PC-3 (cell line): ENCODE measurements at places on chromosomes 16 and 17. TPM values are rescaled to one million over a fixed set of nuclear protein-coding genes. Genes with fewer than 3 reads are reported as not detected.

DNA sequence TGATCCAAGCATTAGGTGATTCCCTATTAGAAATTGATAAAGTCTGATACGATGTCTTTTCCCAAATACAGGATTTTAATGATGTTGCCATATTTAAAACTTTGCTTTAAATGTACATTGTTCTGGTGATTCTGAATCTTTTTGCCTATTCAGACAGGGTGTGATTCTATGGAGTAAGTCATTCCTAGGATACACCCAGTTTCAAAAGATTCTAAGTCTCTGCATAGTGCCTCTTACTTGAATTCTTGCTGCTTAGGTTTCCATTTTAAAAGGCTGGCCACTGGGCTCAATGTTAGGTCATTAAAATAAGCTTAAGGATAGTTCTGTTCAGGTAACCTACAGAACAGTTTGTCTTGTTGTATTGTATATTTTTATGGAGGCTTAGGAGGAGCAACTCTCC, 22.0 kb upstream of the ARL2BP start:
- no peak for DNase-seq

- DNase-seq = no peak
These were observed 17.7 kb downstream of the CDIP1 start for GRCh38 chr16:4520913-4521312.

- DNase-seq = no peak
These were observed 146.1 kb downstream of the SDK2 start for GRCh38 chr17:73498176-73498575.

- DNase-seq = peak; percentile 52
These were observed 23.8 kb upstream of the ARHGAP44 start for GRCh38 chr17:12765548-12765947.

DNA sequence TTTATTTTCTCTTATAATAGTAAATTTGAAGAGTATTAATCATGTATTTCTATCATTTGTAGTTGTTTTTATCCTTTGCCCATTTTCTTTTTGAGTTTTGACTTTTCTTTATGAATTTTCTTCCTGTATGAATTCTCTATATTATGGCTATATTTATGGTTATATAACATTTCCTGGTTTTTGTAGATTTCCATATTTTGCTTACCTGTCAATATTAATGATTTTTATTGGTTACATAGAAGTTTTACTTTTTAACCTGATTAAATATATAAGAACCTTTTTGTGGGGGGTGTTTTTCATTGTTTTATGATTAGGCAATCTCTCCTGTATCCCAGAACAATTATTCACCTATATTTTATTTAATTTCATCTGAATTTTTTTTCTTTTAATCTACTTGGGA, 93.2 kb downstream of the AATF start:
- DNase-seq = no peak

GRCh38 chr16:84513666-84514065, 9.2 kb upstream of the MEAK7 start:
- no peak for DNase-seq

DNA sequence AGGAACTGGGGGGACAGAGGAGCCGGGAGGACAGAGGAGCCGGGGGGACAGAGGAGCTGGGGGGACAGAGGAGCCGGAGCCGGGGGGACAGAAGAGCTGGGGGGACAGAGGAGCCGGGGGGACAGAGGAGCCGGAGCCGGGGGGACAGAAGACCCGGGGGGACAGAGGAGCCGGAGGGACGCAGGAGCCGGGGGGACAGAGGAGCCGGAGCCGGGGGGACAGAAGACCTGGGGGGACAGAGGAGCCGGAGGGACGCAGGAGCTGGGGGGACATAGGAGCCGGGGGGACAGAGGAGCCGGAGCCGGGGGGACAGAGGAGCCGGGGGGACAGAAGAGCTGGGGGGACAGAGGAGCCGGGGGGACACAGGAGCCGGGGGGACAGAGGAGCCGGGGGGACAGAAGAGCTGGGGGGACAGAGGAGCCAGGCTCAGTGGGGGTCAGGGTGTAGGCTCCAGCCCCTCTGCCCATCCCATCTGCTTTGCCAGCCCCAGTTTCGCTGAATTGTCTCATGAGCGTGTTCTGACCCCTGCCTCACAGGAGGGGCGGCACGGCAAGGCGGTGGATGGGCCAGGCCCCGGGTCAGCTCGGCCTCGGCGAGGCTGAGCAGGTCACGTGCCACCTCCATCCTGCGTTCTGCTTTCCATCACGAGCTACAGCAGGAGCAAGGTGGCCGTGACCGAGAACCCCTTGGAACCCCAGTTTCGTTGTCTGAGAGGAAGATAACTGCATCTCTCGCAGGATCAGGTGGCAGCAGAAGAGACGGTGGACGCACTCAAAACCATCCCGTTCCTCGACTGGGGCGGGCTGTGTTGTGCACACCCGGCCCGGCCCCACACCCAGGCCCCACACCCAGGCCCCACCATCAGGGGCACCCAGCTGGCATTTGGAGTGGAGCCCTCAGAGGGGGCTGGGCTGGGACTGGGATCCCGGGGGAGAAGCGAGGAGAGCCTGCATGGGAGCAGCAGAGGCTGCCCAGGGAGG, 26.1 kb upstream of the CBFA2T3 start:
- DNase-seq = no peak

- DNase-seq = no peak
These were observed 91.6 kb upstream of the C17orf78 start for GRCh38 chr17:37284191-37284590.

DNA sequence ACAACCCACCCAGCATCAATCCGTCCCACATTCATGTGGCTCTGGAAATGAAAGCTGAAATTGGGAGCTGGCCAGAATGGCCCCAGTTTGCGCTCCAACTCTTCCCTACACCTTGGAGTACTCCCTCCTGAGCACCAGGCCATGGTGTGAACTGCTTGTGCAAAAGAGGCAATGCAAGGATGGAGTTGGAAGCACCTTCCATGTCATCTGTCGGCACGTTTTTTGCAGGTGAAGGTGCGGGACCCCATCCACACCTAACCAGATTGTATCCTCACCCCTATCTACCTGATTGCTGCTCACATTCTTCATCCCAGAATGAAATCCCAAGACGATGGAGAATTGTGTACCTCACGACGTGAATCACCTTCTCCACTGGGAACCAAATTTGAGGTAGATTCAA, 136.6 kb upstream of the WSB1 start:
- no peak for DNase-seq

DNA sequence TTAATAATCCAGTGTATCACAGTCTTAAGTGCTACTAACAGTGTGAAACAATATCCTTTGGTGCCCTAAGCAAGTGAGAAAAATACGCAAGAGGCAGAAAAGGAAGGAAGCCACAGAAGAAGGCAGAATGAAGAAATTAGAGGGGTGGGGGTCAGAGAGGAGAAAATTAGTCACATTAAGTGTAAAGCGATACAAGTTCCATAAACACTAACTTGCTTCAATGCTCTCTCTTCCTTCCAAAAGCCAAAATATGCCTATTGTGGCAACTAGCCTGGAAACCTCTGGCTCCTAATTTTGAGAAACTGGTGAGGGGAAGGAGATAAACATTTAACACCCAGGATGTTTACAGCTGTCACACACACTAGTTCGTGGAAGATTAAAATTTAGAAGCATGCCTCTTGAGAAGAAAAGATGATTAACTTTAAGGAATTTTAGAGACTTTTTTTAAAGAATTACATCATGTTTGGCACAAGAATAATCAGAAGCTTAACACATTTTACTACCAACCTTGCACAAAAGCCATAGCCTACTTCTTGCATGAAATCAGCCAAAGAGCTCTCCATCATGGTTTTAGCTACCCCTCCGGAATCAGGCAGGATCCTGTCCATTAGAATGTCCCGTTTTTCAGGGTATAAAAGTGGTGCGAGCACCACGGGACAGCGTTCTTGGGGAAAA, 44.7 kb downstream of the CNOT1 start:
- no peak for DNase-seq

DNA sequence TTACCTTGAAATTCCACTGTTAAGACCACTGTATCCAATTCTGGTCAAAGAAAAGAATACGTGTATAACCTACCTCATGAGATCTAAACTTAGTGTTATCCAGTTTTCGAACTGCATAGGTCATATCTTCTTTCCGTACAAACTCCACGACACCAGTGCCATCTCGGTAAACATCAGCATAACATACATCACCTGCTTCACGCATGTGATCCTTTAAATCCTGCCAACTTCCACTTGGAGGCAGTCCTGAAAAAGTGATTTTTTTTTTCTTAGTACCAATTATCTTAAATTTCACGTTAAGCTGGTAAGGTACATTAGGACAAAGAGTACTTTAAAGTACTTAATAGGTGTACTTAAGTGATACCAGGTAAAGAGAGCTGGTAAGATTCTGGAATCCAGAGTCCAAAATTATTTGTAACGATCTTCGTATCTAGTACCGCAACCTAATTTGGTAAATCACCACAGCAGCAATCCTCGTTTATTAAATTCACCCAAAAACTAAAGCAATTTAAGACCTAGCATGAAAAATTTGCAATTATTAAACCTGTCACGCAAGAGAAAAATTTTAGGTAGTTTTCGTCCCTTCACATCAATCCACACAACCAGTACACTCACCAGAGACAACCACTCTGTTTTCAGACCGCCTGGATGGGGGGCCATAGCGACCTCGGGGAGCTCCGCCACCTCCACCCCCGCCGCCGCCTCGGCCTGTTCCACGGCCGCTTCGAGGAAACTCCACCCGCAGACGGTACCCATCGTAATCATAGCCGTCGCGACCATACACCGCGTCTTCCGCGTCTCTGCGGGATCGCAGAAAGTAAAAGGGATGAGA, 1.1 kb downstream of the SRSF1 start:
- no peak for DNase-seq

DNA sequence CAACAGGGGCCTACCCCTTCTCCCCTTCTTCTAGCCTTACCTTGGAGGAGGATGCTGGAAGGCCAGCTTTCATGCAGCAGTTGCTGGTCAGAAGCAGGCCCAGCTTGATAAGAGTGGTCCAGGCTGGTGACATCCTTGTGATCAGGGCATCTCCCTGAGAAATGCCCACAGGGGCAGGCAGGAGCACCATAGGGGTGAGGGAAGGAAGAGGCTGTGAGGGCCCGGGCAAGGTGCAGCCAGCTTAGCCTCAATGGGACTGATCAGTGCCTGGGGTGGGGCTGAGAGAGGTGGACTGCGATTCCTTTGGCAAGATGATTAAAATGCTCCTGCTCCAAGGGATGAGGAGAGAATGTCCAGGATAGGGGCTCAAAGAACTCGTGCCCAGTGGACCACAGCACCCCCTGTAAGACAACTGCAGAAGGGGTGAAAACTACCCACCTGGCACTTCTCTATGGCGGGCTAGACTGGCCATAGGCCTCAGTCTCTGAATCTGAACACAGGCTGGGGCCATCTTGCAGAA, 9.5 kb upstream of the GALK1 start:
- DNase-seq = no peak

DNA sequence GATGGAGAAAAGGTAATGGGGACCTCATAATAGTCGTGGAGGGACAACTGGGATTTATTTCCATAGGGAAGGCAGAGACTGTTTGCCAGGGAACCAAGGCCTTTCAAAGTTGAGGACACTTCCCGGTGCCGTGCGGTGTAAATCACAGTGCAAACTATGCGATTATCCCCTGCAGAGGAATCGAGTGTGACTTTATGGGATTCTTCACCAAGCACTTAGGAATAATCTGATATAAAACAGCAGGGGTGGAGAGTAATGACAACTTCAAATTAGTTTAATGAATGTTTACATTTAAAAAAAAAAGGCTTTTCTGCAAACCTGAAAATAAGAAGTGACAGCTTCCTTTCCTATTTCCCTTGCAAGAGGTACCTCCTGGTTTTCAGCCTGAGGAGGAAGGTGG, 538.2 kb downstream of the MAF start:
- no peak for DNase-seq

DNA sequence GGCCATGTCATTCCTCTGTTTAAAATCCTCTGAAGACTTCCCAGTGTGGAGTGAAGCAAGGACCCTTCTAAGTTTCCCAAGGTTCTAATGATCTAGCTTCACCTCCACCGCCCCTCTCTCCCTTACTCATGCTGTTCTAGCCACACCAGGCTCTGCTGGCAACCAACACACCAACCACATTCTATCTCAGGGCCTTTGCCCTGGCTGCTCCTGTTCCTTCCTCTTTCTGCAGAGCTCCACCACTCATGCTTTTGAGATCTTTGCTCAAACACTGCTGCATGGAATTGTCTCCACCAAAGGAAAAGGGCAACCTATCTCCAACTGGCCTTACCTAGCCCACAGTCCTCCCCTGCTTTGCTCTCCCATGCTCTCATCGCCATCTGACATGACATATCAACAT, 128.7 kb downstream of the XYLT1 start:
- no peak for DNase-seq

GRCh38 chr16:23523876-23524385, 13.6 kb upstream of the GGA2 start:
- DNase-seq = no peak

- no peak for DNase-seq
These were observed 4.0 kb upstream of the PHKG2 start for GRCh38 chr16:30744183-30744582.

GRCh38 chr16:47026492-47026891, 53.0 kb upstream of the DNAJA2 start:
- DNase-seq = no peak

DNA sequence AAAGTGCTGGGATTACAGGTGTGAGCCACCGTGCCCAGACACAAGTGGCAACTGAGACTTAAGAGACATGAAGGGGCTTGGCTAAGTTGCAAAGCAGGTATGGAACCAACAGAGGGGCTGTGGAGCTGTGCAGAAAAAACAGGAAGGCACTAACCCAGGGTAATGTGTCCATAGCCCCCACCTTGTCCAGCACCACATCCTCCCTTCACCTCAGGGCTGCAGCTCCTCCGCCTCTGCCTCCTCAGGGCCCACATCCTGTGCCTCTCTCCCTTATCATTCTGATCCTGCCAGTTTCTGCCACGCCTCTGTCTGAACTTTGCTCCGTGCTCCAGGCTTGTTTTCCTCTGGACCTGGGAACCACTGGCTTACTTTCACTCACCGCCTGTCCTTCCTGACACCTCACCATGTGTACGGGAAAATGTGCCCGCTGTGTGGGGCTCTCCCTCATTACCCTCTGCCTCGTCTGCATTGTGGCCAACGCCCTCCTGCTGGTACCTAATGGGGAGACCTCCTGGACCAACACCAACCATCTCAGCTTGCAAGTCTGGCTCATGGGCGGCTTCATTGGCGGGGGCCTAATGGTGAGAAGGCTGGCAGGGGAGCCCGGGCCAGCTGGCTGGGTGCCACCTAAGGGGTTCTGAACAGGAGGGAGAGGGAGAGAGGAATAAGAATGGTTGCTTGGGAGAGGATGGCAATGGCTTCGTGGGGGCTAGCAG, at the start of gene TM4SF5:
TM4SF5 (plus strand) TSS at position 368 of the 716 bp plus-strand sequence; CDS start at position 405, 37 bp downstream.
- peak; percentile 28 for DNase-seq

DNA sequence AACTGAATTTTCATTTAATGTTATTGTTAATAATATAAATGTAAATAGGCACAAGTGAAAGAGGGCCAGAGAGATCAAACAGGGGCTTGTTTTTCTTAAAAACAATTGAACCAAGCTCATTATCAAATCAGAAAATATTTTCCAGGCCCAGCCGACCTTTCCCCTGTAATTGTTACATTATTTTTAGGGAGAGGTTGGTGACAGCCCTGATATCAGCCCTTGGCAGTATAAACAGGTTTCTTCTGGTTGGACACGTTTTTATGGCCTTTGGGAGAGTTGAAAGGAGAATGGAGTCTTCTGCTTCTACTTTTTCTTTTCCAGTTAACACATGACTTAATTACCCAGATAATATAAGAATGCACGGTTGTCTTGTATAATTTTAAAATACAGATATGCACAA, 40.0 kb upstream of the COQ7 start:
- DNase-seq = no peak

GRCh38 chr17:50440172-50440837, 14.3 kb downstream of the ACSF2 start:
- DNase-seq = peak; percentile 38

Gene KRT20
- 0.18 TPM in 1 of 2 replicates, not detected in the other for total RNA-seq

Gene ATF7IP2
- 6.2 and 11.6 TPM in 2 replicates for total RNA-seq

Gene SOX8
- total RNA-seq = 0.47 and 0.92 TPM in 2 replicates

Gene CYGB
- 0.40 and 0.62 TPM in 2 replicates for total RNA-seq

Gene RBL2
- total RNA-seq = 13.8 and 14.2 TPM in 2 replicates

Gene RAB37
- 0.17 and 0.66 TPM in 2 replicates for total RNA-seq

Gene LPO
- not detected in 2 replicates for total RNA-seq
